Activated T-cell treated with anti-CD3 and anti-CD28 coated beads, Interleukin-2, amount 50 U/mL, for 48 hours (primary cell): ENCODE measurements at places on chromosomes 16 and 17.

DNA sequence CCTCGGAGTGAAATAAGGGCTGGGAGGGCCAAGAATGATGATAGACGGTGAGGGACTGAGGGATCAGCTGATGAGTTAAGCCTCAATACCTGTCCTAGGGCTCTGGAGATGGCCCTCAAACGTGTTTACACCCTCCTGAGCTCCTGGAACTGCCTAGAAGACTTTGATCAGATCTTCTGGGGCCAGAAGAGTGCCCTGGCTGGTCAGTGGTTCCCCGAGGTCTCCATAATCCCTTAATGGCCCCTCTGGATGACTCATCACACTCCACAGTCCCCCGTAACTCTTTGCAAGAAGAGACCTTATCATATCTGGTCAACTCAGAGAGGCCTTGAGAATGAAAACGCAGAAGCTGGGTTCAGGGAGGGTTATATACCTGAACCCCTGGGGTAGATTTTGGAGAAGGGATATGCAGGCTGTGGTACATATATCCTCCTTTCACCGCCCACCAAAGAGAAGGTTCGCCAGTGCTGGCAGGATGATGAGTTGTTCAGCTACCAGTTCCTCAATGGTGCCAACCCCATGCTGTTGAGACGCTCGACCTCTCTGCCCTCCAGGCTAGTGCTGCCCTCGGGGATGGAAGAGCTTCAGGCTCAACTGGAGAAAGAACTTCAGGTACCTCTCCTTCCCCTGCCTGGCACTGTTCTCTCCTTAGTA is 3.1 kb downstream of the ALOX12 start:
- no peak for DNase-seq

- DNase-seq = no peak
These were observed 24.8 kb upstream of the ERN1 start for GRCh38 chr17:64154717-64155116.

DNA sequence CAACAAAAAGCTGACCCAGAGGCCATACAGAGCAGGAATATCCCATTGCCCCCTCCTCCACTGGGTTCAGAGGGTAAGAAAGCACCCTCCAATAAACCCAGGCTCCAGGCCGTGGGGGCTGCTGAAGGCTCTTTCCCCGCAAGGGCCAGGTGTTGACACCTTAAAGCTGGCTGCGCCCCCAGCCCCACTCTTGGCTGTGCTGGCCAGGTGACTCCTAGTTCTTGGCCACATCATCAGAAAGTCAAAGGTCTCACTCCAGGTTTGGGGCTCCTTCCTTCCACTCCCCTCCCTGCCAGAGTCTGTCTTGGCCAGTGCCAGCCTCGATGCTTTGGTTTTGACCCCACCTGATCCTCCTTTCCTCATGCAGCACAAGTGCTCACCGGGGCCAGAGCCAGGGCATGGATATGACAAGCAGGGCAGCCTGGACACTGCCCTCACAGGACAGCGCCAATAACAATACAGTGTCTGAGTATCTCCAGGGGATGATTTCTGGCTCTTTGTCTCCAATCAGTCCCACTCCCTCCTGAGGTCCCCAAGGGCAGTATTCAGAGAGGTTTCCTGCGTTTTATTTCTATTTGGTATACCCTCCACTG is 8.2 kb downstream of the SLC46A1 start:
- DNase-seq = no peak

GRCh38 chr17:15947976-15948752 is 3.2 kb downstream of the ADORA2B start:
- no peak for DNase-seq

DNA sequence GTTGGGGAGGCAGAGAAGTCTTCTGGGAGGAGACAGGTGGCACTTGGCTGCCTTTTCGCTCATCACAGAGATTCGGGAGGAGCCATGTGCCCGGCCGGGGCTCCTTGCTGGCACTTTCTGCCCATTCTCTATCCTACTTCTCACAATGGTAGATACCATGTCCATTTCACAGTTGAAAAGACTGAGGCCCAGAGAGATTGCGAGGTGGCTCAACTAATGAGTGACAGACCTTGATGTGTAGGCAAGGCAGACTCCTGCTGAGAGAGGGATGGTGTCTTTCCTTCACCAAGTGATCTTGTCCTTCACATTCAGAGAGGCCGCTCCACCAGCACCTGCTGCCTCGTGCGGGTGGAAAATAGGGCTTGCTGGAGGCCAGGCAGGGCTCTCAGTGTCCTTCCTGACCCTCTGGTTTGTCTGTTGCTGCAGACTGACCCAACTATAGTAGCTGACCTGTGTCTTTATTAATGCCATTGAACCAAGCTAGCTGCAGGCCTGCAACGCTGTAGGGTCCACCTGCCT is 42.1 kb downstream of the MPRIP start:
- DNase-seq = no peak

- no peak for DNase-seq
These were observed 40.2 kb downstream of the FOXK2 start for GRCh38 chr17:82559566-82560251.

DNA sequence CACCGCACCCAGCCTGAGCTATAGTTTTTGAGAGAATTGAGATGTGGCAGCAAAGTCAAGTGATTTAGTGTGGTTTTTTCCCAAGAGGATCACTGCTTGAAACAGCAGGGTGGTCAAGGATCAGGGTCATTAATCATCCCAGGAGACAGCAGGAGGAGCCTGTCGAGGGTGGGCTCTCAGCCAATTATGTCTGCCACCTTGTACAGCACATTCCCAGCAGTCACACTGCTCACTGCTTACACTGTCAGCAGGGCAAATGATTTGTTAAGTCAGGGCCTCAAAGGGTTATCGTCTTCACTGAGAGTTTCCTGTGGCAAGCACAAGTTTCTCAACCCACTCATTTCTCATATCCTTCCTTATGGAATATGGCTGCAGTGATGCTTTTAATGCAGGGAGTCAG is 13.2 kb downstream of the B3GNT9 start:
- no peak for DNase-seq

- DNase-seq = no peak
These were observed 50.2 kb downstream of the WSCD1 start for GRCh38 chr17:6120351-6120750.

DNA sequence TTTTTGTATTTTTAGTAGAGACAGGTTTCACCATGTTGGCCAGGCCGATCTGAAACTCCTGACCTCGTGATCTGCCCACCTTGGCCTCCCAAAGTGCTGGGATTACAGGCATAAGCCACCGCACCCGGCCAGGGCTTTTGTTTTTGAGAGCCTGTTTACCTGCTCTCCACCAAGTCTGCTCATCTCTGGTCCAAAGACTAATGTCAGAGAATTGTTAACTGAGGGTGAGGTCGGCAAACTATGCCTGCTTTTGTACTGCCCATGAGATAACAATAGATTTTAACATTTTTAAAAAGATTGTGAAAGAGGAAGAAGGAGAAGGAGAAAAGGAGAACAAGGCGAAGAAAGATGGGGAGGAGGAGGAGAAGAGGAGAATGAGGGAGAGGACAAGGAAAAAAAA is 26.0 kb downstream of the TMEM238L start:
- no peak for DNase-seq

DNA sequence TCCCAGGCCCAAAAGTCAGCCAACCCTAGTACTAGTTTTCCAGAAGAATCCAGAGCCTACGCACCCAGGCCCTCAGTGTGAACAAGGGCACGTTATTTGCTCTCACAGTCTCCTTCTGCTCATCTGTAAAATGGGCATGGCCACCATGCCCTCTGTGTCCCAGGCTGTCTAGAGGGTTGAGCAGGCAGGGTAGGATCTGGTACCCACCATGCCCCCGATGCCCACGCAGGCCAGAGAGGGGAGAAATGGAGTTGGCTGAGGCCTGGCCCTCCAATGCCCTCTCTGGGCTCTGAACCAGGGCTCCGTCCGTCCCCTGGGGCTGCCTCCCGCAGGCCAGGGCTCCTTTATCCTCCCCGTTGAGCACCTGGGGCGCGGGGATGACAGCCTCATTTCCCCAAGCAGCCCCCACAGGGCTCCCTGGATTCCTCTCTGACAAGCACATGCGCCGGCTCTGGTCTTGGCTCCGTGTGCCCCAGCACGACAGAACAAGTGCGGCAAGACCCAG is 9.1 kb upstream of the BAHCC1 start:
- no peak for DNase-seq

DNA sequence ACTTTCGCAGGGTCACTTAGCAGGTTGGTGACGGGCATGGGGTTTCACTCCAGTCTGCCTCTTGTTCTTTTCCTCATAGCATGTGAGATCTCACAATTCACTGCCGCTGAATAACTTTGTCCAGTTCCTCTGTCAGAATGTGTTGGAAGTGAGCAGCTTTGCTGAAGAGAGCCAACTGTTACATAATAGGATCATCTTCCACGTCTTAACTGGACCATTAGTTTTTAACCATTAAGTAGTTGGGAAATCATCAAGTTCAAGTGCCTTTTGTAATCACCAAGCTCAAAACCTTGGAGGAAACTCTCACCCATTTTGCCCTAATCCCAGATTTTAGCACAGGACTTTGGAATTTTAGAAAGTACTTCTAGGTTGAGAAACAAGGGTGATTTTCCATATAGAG is 290.6 kb downstream of the WWOX start:
- no peak for DNase-seq

- DNase-seq = no peak
These were observed 4.2 kb downstream of the CDR2 start for GRCh38 chr16:22370038-22370820.

GRCh38 chr17:35129973-35130351 is 8.5 kb downstream of the FNDC8 start:
- DNase-seq = no peak

GRCh38 chr17:19254651-19255050 is 17.5 kb downstream of the EPN2 start:
- no peak for DNase-seq

- DNase-seq = no peak
These were observed 9.9 kb downstream of the MXRA7 start for GRCh38 chr17:76700617-76701470.

GRCh38 chr17:14458724-14459123 is 157.8 kb downstream of the HS3ST3B1 start:
- no peak for DNase-seq

DNA sequence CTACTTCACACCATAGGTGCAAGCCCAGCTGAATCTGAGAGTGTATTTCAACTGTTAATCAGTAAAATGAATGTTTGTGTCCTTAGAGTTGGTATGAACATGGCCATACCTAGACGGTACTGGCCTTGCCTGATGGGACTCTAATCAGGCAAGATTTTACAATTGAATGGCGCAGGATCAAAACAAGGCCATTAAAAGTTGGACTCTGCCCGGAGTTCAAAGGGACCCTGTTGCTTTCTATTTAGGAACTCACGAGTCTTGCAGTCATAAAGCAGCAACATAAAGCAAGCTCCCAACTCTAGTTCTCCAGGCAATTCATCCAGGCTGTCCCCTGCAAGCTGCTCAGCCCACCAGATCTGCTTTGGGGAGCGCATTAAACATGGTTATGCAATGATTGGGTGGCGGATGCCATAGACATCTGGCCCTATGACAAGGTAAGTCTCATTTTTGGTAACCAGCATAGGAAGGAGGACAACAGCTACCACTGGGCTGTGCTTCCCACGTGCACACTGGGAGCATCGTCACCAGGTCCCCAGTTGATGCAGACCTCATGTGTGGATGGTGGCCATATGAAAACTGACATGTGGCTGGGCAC is 8.8 kb downstream of the TMEM186 start:
- no peak for DNase-seq

DNA sequence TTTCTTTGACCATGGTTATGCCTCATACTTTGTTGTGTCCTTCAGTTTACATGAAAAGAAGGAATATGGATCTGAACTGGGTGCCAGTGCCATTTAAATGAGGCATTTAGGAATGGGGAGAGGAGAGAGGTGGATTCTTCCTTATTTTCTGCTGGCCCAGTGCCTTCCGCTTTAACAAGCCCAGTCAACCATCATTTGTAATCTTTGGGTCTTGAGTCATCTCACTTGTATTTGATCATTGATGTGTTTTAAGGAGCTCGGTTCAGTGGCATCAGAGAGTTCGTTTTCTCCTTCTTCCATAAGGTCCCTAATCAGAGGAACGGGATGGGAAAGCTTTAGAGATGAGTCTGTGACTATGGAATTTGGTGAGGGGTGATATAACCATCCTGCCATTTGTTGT is 334.9 kb downstream of the WWOX start:
- DNase-seq = no peak

- DNase-seq = no peak
These were observed 18.0 kb upstream of the GSG1L start for GRCh38 chr16:28081391-28081968.

DNA sequence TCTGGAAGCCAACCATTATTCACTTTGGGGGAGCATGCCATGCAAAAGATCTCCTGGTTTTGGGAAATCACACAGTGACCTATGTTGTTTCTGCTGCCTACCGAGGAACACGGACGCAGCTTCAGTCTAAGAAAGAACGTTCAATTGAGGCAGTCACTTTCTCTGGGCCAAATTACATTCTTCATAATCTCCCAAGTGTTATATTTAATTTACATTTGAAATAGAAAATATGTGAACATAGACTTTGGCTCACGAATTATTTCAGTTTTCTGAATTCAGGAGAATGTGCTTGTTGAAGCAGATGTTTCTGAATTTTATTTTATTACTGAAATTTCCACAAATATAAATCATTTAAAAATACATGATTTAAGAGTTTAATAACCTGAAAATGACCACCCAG is 93.6 kb upstream of the KCNJ16 start:
- no peak for DNase-seq

GRCh38 chr17:66578781-66579489 is 256.0 kb upstream of the CACNG5 start:
- DNase-seq = no peak

DNA sequence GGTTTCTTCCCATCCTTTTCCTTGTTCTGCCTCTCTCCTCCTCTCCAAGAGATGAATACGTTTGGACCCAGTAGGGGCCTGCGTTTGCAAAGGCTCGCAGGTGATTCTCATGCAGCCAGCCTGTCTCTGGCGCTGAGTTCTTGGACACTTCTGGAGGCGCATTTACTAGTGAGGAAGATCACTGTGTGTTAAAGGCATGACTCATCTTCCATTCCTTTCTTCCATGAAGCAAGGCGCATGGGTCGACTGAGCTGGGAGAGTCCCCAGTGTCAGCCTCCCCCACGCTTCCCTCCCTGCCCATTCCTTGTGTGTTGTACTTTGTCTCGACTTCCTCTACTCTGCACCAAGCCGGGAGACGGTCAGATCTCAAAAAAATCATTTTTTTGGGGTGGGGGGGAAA is 159.9 kb upstream of the EEF2KMT start:
- DNase-seq = no peak

DNA sequence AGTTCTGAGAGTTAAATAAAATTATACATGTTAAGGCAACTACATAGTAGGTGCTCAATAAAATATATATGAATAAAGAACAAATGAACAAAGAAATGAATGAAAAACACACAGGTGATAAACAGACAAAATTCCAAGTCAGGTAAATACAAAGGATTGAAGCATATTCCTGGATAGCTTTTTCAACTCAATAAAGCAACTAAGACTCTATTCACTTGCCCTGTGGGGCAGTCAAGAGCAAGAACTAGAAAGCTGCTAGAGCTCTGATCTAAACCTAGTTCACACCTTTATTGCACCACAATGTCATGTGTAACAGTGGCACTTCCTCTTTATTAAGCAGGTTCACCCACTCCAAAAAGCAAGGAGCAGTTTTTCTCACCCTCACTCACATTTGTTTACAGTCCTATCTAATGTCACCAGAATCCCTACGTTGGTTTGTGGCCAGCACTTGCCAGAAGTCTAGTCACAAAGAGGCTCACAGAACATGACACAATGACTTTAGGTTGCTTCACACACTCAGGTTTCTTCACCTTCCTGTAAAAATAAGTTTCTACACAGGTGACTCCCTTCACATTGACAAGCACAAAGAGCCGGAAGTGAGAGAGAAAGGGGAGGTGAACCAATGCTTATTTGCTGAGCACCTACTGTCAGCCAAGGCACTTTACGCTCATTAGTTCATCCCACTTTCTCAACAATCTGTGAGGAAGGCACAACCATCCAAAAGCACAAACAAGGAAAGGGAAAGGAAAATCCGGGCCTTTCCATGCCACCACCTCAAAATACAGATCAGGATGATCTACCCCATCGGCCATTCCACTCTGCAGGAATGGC is 70.8 kb downstream of the XPO6 start:
- peak; percentile 60 for DNase-seq
